SJCRH30 (cell line): ENCODE measurements at places on chromosomes 2 and 18. TPM values are rescaled to one million over a fixed set of nuclear protein-coding genes. Genes with fewer than 3 reads are reported as not detected.
A peak's percentile ranks its signal among the peaks of the same experiment; 100 is the strongest.

DNA sequence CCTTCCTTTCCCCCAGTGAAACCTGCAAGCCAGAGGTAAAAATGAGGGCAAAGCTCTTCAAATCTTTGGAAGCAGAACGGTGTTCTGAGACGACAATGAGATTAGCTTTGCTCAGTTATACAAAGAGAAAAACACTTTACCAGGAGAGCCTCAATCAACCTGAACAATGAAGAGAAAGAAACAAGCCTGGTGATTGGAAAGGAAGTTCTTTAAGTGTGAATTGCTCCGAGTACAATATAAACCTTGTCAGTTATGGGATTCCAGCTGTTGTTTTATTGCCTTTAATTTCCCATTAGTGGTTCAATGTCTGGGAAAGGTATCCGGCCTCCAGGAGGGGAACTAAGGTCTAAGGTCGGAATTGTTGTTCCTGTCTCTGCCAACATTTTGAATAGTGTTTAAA is 901.6 kb downstream of the EPHA4 start:
- H3K36me3 ChIP-seq, result no peaks in the 10 kb centered on the region
- no peak for DNase-seq
- H3K27me3 ChIP-seq, result no peaks in the 10 kb centered on the region
- no peaks in the 10 kb centered on the region for H3K4me1 ChIP-seq

DNA sequence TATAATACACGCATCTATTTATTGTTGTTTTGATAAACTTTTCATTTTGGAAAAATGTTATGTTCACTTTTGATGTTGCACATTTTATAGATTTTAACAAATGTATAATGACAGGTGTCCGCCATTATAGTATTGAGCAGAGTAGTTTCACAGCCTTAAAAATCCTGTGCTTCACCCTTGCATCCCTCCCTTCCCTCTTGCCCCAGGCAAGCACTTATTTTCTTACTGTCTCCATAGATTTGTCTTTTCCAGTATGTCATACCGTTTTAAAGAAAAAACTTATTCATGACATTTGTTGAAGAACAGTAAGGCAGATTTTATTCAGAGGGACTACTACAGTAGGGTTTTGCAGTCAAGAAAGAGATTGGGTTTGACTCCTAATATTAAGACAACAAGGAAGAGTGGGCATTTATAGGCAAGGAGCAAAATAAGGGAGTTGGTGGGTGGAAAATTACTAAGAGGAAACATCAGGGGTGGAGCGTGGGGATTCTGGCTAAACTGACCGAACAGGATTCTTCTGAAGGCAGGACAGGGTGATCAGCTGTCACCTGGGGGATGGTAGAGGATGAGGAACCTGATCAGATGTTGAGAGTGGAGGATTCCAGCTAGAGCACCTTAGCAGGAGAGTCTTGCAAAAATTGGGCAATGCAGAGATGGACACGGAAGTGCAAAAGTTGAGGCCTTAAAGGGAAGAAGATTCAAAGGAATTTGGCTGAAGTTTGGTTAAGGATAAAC is 108.8 kb downstream of the NCK2 start:
- DNase-seq, result no peak
- peaks cover 24% of the 10 kb centered on the region for H3K36me3 ChIP-seq
- H3K4me1 ChIP-seq, result no peaks in the 10 kb centered on the region
- H3K27me3 ChIP-seq, result no peaks in the 10 kb centered on the region
- no peak overlapping the region for H3K27ac ChIP-seq
- H3K4me3 ChIP-seq, result no peak overlapping the region

Gene PRSS56
- 0.38 and 0.48 TPM in 2 replicates for total RNA-seq

Gene ARHGEF33
- total RNA-seq, result 0.05 TPM in 1 of 2 replicates, not detected in the other

- DNase-seq, result no peak
- H3K4me3 ChIP-seq, result no peak overlapping the region
- no peak overlapping the region for H3K27ac ChIP-seq
- no peaks in the 10 kb centered on the region for H3K36me3 ChIP-seq
These were observed 71.7 kb upstream of the TMEM200C start for GRCh38 chr18:5967007-5967406.

GRCh38 chr2:133833746-133834145 is 265.5 kb upstream of the NCKAP5 start:
- H3K27ac ChIP-seq, result no peak overlapping the region
- H3K4me1 ChIP-seq, result peaks cover 5% of the 10 kb centered on the region
- no peaks in the 10 kb centered on the region for H3K36me3 ChIP-seq

DNA sequence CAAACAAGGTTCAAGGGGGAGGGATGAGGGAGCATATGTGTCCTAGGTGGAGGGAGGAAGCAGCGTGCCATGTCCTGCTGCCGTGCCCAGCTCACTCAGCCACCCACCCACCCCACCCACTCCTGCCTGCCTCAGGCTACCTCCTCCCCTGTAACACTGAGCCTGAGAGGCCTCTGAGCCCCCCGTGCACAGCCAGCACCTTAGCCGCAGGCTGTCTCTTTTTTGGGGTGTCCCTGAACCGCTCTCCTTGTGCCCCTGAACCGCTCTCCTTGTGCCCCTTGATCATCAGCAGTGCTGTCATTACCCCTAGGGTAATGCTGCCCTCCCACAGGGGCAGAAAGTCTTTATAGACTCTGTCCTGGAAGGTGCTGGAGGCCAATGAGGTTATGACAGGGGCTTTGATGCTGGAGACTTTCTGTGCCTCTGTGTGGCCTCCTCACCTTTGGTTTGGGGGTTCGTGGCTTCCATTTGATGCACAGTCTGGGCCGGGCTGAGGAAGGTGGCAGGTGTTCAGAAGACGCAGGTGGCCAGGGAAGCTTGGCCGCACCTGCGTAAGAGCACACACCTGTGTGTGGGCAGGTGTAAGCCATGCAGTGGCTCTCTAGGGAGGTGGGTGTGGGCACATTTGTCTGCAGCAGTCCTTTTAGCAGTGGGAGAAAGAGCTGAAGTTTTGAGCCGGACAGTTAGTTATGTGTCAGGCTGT is 140.0 kb downstream of the SEPTIN10 start:
- no peaks in the 10 kb centered on the region; the same call in 1 of the 2 replicates for H3K27me3 ChIP-seq
- H3K4me1 ChIP-seq, result peaks cover 44% of the 10 kb centered on the region
- no peak overlapping the region for H3K27ac ChIP-seq

DNA sequence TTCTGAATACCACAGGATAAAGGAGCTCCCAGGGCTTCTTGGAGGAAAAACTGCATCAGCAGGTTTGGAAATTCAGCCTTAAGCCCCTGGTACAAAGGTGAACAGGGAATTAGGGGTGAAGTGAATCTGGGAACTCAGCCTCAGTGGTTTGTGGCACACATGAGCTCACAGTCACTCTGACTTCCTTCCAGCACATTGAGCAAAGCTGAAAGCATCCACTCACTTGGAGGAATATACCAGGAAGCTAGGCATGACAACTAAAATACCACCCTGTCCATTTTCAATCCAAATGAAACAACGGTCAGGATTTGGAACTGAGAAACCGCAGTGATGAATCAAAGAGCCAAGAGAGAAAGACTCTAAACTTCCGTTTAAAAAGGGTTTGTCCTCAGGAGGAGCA is 216.1 kb downstream of the ICOS start:
- no peaks in the 10 kb centered on the region for H3K27me3 ChIP-seq
- no peaks in the 10 kb centered on the region for H3K4me1 ChIP-seq
- H3K4me3 ChIP-seq, result no peak overlapping the region
- H3K27ac ChIP-seq, result no peak overlapping the region
- H3K36me3 ChIP-seq, result no peaks in the 10 kb centered on the region
- DNase-seq, result no peak

Gene IL1B
- total RNA-seq, result not detected in 2 replicates

Gene DLX2
- total RNA-seq, result 0.76 and 0.89 TPM in 2 replicates

GRCh38 chr2:176122683-176123410 is at the start of gene HOXD9:
Gene HOXD9 (plus strand): TSS chr2:176122719. CDS start chr2:176122769, 50 bp downstream.
- peak within 1 kb of the TSS; percentile 50; the same call in 1 of the 2 replicates for H3K27ac ChIP-seq
- H3K27me3 ChIP-seq, result no peaks in the 10 kb centered on the region
- no peaks in the 10 kb centered on the region for H3K4me1 ChIP-seq

GRCh38 chr2:120465701-120465988 is 119.7 kb downstream of the INHBB start:
- H3K4me1 ChIP-seq, result no peaks in the 10 kb centered on the region
- H3K36me3 ChIP-seq, result no peaks in the 10 kb centered on the region
- DNase-seq, result no peak
- H3K27ac ChIP-seq, result no peak overlapping the region
